ENCODE measurements at places on chromosomes 2 and 18. TPM values are rescaled to one million over a fixed set of nuclear protein-coding genes. Genes with fewer than 3 reads are reported as not detected.

The POTEJ gene
- polyA plus RNA-seq: 0.02 TPM

- DNase-seq: no peak
These were observed 3.8 kb downstream of the GBX2 start for GRCh38 chr2:236164201-236164924.

The VWA3B gene
- not detected for polyA plus RNA-seq

GRCh38 chr2:214203744-214204289 is 207.0 kb upstream of the VWC2L start:
- no peak for DNase-seq

DNA sequence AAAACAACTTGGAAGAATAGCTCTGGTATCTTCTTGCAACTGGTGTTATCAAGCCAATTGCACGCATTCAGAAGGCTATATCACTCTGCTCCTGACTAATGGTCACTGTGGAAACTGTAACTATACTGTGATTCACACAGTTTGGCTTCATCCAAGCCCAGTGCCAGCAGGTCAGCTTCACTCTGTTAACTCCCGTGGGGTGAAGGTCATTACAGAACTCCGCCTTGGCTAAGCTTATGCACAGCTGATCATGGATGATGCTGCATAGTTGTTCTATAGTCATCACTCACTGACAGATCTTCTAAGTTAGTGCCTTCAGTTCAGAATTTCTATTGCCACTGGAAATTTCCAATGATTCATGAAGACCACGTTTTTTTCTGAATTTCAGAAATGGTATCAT is 497.2 kb upstream of the NETO1 start:
- no peak for DNase-seq

The RTP5 gene
- not detected for polyA plus RNA-seq

All from BJ (cell line).